Effector memory CD8-positive, alpha-beta T cell (primary cell): ENCODE measurements at places on chromosomes 2 and 18.
A peak's percentile ranks its signal among the peaks of the same experiment; 100 is the strongest.

GRCh38 chr18:12868576-12868975, 15.5 kb downstream of the PTPN2 start:
- no peak for DNase-seq

- DNase-seq = no peak
Observed at GRCh38 chr2:216086207-216086893, 4.6 kb downstream of the TMEM169 start.

DNA sequence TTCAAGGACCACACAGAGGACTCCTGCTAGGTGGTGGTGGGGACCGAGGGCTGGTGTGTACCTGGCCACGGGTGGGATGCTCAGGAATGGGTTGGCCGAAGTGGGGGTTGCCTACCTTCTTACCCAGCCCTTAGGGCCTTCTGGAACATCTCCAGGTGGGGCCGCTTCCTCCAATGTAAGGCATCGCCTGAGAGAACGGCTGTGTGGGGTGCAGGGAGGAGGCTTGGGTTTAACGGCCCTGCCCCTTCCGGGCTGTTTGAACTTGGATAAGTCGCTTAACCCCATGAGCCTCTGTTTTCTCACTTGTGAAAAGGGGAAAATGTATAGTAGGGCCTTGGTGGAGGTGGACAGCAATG, 35.0 kb downstream of the EMILIN2 start:
- no peak for DNase-seq

- DNase-seq = no peak
Observed at GRCh38 chr18:57826252-57826651, 23.1 kb upstream of the ATP8B1 start.

GRCh38 chr2:241863536-241863954, 4.9 kb upstream of the PDCD1 start:
- no peak for DNase-seq

- DNase-seq = no peak
Observed at GRCh38 chr2:160660741-160661140, 167.1 kb upstream of the RBMS1 start.

GRCh38 chr18:78788161-78788560, 191.5 kb upstream of the SALL3 start:
- no peak for DNase-seq

DNA sequence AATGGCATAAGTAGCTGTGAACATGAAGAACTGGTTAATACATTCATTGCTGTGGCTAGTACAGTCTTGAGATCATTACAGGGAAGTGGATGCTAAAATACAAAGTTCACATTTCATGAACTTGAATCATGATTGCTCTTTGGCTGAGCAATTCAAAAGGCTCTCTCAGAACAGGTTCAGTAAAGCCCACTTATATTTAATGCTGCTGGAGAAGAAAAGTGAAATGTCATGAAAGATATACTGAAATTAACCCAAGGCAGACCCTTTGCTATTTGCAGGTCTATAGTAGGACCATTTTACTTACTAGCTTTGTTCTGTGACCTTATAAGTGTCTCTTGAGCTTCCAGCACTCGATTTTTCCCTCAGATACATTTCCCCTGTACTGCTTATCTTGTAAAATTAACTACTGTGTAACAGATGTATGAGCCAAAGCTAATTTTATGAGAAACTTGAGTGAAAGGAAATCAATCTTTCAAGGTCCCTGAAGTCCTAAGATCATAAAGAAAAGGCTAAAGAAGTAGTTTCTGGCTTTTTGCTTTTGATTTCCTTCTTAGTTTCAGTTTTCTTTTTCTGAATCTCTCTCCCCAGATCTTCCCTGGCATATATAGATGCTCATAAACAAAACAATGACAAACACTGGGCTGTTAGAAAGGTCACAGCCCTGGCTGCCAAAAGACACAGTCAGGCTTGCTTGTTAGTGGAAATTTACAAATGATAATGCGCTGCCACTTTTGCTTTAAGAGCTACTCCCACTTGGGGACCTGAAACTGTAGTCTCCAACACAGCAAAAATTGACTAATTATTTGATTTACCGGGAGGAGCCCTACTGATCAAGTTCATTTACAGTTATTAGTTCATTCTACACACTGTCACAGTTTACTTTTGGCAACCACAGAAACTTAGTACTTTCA, 132.7 kb upstream of the XPO1 start:
- DNase-seq = no peak

- DNase-seq = no peak
Observed at GRCh38 chr2:162072181-162072702, 1.8 kb downstream of the DPP4 start.

DNA sequence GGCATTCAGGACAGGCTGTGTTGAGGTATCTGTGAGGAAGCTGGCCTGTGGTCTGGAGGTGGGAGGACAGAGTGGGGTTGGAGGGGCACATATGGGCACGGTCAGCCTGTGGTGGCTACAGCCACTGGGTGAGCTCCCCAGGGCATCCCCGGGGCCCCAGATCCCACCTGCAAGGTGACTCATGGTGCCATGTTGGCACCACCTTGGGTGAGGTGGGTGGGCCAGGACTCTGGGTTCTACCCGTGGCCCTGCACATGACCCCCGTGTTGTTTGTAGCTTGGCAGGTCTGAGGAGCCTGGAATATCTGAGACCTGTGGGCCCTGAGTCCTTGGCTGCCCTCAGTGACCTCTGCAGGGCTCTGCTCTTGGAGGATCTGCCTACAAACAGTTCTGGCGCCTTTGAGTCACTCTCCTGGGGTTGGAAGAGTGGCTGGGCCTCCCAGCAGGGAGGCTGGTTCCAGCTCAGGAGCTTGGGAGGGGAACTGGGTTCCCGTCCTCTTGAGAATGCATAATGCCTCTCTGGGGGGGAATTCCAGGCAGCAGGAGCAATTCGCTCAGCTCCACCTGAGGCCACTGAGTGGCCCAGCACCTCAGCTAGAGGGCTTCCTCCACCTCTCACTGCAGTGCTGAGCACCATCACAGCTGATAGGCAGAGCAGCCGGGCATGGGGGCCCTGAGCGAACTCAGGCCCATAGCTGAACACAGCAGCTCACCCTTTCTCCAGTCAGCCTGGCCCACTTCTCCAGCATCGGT, 105.1 kb downstream of the DYSF start:
- no peak for DNase-seq

GRCh38 chr2:56715683-56716082, 531.9 kb downstream of the CCDC85A start:
- no peak for DNase-seq

DNA sequence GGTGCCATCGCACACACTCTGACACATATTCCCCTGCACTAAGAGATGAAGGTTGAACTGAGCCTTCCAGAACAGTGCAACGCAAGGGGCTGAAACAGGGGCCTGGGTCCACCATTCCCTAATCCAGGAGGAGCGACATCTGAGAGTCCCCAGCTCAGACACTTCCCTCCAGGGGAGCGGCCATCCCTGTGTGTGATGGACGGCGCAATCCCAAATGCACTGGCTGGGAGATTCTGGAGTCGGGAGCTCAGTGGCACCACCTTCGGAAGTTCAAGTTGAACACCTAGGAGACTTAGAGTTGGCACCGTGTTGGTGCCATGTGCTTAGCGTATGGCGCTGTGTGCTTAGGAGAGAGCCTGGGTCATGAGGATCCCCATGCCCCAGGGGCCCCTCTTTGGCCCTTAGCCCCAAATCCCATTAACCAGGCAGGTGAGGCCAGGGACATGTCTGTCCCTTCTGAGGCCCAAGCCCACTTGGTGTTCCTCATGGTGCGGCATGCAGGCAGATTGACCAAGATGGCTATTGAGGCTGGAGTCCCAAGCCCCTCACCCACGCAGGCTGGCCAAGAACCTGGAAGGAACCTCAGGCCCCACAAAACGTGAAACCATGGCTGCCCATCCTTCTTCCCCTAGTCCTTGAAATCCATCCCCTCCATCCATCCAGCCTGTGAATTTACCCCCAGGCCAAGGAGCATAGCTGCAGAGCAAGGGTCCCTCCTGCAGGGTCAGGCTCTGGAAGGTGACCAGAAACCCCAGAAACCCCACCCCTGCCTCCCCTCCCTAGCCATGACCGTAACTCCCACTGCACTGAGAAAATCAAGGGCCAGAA, 114.1 kb upstream of the OTOS start:
- no peak for DNase-seq

DNA sequence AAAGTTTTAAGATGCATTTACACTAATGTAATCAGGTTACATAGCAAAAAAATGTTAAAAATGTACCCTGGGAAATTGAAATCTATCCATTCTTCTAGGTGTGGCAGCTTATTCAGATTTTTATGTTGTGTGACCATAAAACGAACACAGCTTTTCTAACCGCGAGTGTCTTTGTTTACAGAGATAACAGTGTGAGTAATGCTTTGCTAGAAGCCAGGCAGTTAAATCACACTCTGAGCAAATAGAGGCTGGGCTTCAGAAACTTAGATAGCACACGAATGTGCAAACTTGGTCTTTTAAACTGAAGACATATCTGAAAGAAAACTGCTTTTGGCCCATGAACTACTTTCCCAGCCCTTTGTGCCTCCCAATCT, 116.1 kb downstream of the SPTBN1 start:
- DNase-seq = peak; percentile 45

- no peak for DNase-seq
Observed at GRCh38 chr2:221254299-221254698, 317.8 kb downstream of the EPHA4 start.

GRCh38 chr18:26356045-26356785, 130.0 kb downstream of the TAF4B start:
- DNase-seq = no peak

DNA sequence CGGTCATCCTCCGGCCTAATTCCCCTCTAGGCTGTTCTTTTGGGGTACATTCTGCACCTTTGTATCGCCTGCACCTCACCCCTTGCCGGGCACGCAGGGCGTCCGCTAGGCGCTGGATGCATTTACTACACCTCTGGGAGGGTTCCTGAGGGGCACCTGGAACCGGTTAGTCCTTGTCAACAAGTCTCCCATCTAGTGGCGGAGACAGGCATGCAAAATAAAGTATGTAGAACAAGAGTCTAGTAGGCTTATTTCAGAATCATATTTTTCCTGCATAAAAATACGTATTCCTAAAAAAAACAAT, 705 bp upstream of the TEX261 start:
- DNase-seq = peak; percentile 44

- DNase-seq = no peak
Observed at GRCh38 chr2:115491186-115491793, 1048.8 kb downstream of the DPP10 start.

GRCh38 chr2:83730223-83730622, 728.9 kb downstream of the SUCLG1 start:
- DNase-seq = no peak

GRCh38 chr2:104378853-104379374, 475.0 kb upstream of the POU3F3 start:
- no peak for DNase-seq

DNA sequence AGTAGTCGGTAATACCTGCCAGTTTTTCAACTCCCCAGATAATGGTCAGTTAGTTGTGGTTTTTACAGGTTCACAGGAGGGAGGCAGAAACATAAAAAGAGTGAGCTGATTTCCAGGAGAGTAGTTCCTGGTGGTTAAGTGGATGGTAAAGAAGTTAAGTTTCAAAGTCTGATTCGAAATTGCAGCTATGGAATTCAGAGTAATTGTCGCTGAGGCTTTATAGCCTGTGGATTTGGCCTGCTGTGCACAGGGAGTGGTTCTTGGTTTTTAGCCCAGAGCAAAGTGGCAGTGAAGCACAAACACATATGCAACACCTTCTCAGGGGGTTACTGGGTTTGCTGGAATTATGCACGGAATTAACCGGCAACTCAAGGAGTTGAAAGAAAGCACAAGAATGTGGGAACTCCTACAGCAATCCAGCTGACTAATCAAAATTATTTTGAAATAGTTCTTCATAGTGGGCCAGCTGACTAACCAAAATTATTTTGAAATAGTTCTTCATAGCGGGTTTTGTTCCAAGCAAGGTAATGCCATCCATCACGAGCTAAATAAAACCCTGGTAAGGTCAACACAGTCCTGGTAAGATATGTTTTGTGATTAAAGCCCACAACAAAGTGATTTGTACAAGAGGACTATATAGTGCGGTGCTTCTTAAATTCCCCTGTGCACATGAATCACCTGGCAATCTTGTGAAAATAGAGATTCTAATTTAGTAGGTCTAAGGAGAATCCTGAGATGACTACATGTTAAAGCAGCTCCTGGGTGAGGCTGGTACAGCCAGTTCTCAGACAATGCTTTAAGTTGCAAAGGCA, 94.4 kb downstream of the SGPP2 start:
- DNase-seq = no peak

DNA sequence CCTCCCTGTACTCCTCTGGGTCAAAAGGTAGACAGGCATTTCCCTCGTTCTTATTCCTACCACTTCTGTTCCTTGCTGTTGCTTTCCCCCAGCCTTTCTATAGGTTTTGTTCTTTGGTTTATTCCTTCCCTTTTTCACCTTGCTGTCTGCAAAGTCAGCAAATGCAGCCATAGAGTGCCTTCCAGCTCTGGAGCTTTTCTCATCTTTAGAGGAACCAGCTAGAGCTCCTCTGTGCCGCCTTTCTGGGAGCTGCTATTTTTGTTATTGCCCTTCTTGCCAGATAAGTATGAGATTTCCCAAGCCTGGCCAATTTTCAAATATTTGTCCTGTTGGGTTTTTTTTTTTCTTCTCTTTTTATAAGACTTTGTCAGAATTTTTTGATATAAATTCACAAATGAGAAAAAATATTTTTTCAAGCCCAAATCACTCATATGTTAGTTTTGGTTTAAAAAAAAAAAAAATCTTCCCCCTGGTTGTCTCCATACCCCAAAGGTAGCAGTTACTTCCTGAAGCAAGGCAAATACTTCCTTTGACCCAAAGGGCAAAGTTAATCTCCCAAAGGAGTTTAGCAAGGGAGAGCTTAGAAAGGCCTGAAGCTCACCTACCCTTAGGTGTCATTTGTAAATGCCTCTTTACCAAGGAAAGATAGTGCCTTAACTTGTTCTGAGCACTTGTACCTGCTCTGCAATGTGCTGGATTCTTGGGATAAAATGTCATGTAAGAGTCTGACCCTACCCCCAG, 5.1 kb upstream of the TTC27 start:
- DNase-seq = no peak

DNA sequence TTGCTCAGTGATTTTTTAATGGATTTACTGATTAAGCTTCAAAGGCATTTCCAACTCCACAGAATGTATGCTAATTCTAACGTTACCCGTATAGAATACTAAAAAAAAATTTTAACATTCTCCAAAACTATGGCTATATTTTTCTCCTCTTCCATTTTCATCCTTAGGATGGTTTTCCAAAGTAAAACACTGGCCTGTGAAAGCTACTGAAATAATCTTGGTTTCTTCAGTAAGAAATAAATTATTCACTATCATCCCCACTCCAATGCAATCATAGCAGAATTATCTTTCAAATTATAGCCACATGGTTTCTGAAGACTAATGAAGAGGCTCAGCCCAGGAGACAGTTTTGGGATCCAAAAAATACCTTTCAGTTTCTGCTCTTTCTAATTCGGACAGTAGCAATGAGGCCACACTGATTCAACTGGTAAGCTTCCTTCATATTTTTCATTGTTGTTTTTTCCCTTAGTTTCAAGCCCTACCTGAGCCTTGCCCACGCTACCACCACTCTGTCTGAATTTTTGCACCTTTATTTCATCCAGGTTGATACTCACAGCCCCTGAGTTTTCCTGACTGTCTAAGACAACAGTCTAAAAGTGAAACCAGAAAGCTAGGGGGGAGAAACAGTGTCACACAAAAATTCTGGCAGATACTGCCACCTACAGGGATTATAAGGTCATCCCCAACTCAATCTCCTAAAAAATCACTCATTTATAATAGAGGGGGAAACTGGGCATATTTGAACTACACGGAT, 887.9 kb downstream of the NRXN1 start:
- DNase-seq = no peak

GRCh38 chr18:53749766-53750165, 474.7 kb downstream of the MBD2 start:
- no peak for DNase-seq

- DNase-seq = no peak
Observed at GRCh38 chr18:62981566-62981965, 266.2 kb downstream of the PHLPP1 start.

- DNase-seq = no peak
Observed at GRCh38 chr18:77138270-77138669, 5.7 kb upstream of the MBP start.
